Central memory CD4-positive, alpha-beta T cell (primary cell): ENCODE measurements at places on chromosomes 2 and 18.

GRCh38 chr2:161580426-161580825 is 43.8 kb upstream of the SLC4A10 start:
- DNase-seq: no peak

- DNase-seq: no peak
Observed at GRCh38 chr2:166384774-166385173, 9.0 kb upstream of the SCN9A start.

- no peak for DNase-seq
Observed at GRCh38 chr18:40685219-40685618, 1269.8 kb upstream of the PIK3C3 start.

- no peak for DNase-seq
Observed at GRCh38 chr2:136070913-136071312, 47.0 kb downstream of the CXCR4 start.

- no peak for DNase-seq
Observed at GRCh38 chr2:186780701-186781316, 68.2 kb downstream of the ZSWIM2 start.

GRCh38 chr2:209570194-209570593 is 146.3 kb downstream of the MAP2 start:
- DNase-seq: no peak

- DNase-seq: no peak
Observed at GRCh38 chr18:56575819-56576663, 62.4 kb downstream of the TXNL1 start.

- peak; percentile 18 for DNase-seq
Observed at GRCh38 chr2:37005118-37005868, 39.0 kb upstream of the STRN start.

- DNase-seq: no peak
Observed at GRCh38 chr2:33229646-33230045, 246.8 kb upstream of the RASGRP3 start.

- no peak for DNase-seq
Observed at GRCh38 chr2:168697668-168698121, 104.7 kb upstream of the NOSTRIN start.

DNA sequence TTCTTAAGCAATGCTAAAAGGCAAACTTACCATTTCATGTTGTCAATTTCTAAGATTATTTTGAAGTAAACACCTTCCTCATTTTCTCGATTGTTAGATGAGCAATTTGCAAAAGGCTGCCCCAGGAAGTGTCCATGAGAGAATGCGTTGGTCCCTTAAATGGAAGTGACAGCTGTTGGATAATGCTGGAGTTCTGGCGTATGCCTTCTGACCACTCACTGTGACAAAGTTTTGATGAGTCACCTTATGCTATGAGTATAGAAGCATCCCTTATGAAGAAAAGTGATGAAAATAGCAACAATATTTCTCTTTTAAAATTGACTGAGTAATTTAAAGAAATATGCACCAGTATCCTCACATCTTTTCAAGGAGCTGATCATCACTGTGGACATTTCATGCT is 1497.5 kb downstream of the DPP10 start:
- DNase-seq: no peak

GRCh38 chr2:207473049-207473930 is 56.5 kb upstream of the CREB1 start:
- DNase-seq: peak; percentile 9

GRCh38 chr2:36360834-36361233 is 5.3 kb downstream of the CRIM1 start:
- DNase-seq: no peak

- DNase-seq: no peak
Observed at GRCh38 chr2:55550368-55551102, 31.0 kb downstream of the CFAP36 start.

GRCh38 chr2:26778507-26778906 is 7.3 kb upstream of the CENPA start:
- no peak for DNase-seq

- DNase-seq: peak; percentile 50
Observed at GRCh38 chr2:9813312-9814128, 29.8 kb upstream of the TAF1B start.

DNA sequence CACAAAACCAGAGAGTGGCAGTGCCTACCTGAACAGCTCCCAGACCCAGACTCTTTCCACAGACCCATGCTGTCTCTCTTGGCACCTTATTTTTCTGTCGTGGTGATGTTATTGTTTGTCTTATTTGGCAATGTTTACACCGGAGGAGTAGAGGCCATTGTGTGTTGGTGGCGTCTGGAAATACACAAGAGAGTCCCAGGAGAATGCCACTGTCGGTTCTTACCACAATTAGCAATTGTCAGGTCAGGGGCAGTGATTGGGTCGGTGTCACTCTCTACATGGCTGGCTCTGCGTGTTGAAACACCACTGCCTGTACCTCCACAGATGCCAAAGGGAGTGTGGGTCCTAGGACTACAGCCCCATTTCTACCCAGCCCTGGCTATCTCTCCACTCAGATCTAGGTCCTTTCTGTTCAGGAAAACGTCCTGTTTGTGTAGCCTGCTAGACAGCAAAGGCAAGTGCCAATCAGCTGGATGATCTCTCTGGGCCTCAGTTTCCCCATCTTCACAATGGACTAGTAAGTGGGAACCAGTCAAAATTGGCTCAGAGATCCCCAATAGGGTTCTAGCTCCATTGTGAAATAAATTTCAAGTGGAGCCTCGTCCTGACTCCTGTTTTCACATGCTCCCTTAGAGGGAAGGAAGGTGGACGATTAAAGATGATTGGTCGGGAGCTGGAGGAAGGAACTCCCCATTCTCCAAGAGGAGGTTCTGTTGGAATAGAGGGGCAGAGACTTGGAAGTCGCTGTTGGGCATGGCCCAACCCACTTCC is 17.0 kb downstream of the EPAS1 start:
- DNase-seq: no peak

- no peak for DNase-seq
Observed at GRCh38 chr18:67261931-67262552, 254.5 kb downstream of the DSEL start.

GRCh38 chr2:181393472-181393871 is 63.7 kb upstream of the ITGA4 start:
- no peak for DNase-seq

DNA sequence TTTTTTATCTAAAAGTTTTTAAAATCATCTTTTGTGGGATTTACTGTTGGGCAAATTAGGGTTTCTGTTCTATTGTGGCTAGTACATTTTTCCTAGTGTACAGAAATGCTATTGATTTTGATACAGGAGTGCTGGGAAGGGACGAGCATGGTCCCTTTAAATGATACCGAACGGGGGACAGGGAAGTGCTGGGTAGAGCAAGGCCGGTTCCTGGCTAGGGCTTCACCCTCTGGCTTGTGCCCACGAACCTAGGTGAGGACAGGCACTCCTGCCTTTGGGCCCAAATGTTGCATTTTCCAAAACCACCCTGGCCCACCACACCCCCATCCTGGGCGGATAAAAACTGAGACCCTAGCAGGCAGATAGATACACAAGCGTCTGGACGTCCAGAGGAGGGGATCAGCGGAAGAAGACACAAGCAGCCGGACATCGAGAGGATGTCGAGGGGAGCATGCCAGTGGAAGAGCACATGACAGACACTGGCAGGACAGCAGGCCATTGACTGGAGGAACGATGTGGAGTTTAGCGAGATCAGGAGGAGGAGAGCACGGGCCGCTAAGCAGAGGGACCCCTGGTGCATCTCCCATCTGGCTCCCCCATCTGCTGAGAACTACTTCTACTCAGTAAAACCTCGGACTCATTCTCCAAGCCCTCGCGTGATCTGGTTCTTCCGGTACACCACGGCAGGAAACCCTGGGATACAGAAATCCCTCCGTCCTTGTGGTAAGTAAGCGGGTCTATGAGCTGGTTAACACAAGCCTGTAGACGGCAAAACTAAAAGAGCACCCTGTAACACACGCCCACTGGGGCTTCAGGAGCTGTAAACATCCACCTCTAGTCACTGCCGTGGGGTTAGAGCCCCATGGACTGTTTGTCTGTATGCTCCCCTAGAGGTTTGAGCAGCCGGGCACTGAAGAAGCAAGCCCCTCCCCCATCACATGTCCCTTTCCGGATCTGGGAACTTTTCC is 13.5 kb upstream of the CALCRL start:
- DNase-seq: no peak

GRCh38 chr2:192139813-192140212 is 54.9 kb downstream of the TMEFF2 start:
- no peak for DNase-seq

DNA sequence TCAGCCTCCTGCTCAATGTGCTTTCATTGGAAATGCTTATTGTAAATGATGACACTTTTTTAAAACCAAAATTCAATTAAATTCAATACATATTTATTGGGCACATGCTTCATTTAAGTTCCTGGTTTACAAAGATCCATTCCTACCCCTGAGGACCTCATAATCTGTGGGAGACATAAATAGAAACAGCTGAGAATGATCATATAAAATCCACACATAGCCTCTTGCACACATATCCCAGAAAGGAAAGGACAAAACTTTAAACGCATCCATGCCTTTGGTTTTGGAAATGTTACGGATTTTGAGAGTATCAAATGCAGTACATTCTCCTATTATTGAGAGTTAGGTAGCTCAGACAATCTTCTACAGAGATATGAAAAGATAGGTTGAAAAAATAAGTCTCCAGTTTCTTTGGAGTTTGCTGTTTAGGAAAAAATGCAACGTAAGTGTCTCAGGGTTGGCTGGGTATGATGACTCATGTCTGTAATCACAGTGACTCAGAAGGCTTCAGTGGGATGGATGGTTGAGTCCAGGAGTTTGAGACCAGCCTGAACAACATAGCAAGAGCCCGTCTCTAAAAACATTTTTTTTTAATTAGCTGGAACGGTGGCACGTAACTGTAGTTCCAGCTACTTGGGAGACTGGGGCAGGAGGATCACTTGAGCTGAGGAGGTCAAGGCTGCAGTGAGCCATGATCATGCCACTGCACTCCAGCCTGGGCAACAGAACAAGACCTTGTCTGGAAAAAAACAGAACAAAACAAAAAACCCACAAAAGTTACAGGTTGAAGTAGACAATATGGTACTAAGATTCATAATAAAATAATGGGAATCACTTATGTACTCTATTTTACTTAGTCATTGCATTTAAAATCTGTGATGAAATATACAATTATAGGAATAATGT is 3.9 kb upstream of the PRELID3A start:
- DNase-seq: no peak

DNA sequence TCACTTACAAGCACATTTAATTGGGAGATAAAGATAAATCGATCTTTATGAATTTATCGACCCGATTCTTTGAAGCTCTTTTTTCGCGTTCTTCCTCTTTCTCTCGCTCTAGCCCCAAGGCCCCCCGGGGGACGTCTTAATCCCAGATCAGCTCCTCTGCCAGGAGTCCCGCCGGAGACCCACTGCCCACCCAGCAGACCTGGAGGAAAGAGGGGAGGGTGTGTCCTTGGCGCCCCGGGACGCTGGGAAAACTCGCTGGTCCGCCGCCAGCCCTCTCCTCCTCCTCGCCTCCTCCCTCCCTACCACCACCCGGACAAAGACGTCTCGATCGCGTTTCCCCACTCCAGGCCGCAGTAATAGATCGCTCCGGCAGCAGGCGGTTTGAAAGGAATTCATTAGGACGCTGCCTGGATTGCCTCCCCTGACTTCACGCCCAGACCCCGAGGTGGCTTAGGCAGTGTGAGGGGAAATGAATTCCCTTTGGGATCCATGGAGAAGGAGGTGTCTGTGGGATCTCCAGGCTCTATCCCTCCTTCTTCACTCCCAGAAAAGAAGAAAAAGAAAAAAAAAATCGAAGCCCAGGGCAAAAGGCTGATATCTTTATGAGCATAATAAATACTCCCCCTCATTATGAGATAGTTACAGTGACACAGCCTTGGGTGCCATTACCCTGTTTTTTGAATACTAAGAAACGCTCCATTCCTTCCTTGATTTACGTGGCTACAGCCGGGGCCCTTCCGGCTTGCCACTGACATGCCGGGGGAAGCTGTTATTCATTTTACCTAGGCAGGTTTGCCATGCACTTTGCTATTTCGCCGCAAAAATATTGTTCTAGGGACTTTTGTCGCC is 1.8 kb upstream of the GBX2 start:
- DNase-seq: no peak
